Globus pallidus (tissue), 1 donor: ENCODE measurements at places on chromosomes 1 and 21.
A peak's percentile ranks its signal among the peaks of the same experiment; 100 is the strongest.

DNA sequence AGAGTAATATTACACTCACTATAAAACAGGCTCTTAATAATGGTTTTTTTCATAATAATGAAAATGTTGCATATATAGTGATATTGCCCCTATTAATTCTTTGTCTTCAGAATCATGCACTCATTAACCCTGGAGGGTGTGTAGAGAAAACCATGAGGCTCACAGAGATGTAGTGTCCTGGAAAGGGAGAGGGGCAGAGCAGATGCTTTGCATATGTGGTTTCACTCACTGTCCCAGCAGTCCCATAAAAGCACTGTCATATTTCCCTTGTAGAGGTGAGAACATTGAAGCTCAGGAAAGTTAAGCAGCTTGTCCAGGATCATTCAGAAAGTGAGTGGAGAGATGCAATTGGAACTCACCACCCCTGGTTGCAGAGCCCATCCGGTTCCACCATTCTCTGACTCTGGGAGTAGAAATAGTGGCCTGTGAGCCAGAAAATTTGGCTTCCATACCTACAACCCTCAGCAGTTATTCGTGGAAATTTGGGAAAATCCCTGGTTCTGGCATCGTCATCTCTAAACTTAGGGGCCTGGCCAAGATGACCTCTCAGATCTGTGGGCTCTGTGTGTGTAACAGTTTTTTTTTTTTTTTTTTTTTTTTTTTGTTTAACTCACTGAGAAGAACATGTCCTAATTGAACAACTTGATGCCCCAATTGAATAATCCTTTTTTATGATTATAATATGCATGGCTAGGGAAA, 86.4 kb downstream of the RGL1 start:
- DNase-seq: no peak

DNA sequence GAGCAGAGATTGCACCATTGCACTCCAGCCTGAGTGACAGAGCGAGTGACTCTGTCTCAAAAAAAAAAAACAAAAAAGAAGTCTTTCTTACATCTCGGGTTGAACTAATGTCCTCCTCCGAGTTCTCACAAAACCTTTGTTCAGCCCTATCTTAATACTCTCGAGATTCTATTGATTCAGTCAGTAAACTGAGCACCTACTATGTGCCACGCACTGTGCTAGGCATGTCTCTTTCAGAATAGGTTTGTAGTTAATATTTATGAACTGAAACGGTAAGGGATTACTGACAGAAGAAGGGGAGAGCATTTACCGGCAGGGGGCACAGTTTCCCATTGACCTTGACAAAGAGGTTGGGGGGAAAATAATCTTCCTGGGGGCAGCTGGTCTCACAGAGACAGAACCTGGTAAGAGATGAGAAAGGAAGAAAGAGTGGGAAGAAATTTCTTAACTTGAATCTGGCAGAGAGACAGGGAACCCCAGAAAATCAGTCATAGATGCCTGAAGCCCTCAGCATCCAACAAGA, 3.4 kb downstream of the PIAS3 start:
- no peak for DNase-seq

GRCh38 chr1:207034208-207034607, 1.7 kb upstream of the C1orf116 start:
- no peak for DNase-seq

GRCh38 chr1:164440232-164440631, 118.8 kb upstream of the PBX1 start:
- DNase-seq: peak; percentile 51

GRCh38 chr1:84291882-84292655, 9.4 kb upstream of the SAMD13 start:
- DNase-seq: no peak

DNA sequence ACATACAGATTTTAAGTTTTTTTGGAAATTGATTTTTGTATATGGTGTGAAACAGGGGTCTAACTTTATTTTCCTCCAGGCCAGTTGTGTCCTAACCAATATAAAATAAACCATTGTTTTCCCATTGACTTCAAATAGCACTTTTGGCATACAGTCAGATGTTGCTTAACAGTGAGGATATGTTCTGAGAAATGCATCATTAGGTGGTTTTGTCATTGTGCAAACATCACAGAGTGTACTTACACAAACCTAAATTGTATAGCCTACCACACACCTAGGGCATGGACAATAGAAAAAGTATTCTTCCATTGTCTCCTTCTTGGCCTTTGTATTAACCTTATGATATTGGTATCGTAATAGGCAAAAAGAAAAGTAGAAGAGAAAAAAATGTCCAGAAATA, 37.4 kb upstream of the DISP1 start:
- no peak for DNase-seq

DNA sequence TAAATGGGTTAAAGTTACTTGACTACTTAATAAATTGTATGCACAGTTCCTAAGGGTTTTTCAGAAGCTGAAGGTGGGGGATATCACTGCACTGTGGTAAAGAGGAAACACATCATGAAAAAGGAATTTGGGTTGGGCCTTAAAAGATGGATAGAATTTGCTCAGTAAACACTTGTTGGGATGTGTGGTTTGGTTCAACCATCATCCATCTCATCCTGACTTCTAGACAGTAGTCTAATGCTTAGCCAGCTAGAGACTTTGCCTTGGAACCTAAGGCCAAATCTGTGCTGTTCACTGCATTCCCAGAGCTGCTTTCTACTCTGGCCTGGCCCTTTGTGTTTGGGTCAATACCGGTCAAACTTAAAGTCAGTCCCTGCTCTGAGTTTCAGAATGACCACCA, 30.6 kb downstream of the LY9 start:
- DNase-seq: no peak

- no peak for DNase-seq
These were observed 1907.9 kb downstream of the MRPL39 start for GRCh38 chr21:23699402-23699801.

GRCh38 chr1:160761046-160761445, 22.0 kb downstream of the SLAMF7 start:
- no peak for DNase-seq

DNA sequence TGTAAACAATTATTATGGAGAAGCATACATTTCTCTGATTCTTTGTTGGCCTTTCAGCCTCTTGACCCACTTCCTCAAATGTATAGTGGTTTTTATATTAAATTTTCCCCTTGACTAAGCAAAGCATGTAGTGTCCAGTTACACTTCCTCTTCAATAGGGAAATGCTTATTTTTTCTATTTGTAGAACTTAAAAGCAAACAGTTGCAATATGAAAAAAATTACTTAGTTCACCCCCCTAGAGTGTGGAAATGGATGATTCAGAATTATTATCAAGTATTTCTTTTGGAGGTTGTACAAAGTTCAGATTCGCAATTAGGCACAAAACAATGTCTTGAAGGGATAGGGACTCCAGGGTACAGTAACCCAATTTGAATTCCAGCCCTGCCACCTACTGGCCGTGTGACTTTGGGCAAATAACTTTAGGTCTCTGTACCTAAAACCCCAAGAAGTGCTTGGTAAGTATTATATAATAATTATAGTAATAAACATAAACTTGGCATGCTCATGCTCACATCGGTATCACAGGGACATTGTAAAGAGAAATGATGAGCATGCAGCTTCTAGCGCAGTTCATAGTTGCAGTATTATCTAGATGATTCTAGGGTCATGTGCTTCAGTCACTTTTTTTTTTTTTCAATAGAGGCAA, 28.6 kb upstream of the IFNGR2 start:
- DNase-seq: peak; percentile 55

DNA sequence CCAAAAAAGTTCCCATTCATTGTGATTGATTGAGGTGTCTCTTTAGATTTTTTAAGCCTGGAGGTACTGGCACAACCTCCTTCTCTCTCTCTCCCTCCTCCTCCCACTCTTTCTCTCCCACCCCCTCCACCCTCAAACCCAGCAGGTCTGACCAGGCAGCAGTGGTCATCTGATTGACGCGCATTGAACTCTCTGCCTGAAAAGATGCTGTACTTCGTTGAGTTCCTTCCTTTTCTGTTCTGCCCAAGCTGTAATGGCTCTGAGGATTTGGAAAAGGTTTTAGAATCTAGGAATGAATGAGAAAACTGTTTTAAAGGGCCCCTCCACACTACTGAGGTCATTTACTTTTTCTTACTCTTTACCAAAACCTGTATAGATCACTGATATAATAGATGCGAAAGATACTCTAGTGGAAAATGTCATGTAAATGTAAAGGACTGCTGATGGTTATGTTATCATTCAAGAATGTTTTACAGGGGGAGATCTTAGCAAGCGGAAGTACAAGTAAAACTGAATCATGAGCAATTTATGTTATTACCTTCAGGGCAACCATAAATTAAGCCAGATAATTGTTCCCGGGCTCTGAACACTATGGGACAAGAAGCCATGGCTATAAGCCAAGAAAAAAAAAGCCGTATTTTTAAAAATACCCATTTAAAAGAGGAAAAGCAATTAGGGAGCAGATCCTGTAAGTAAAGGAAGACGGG, 25.2 kb upstream of the DYRK1A start:
- DNase-seq: no peak

DNA sequence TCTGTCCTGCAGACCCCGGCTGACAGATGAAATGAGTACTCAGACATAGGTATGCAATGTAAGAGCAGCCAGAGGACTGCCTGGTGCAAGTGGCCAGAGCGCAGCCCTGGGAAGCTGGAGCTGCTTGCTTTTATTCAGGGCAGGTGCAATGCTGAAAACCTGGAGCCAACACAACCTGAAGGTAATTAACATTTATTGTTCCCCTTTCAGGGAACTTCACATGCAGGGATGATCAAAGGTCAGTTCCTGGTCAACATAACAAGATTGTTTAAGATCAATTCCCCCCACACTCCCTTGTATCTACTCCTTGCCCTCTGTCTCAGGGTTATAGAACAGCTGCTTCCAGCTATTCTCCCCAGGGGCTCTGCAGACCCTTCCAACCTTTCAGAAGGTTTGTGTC, 48.7 kb upstream of the PRELP start:
- DNase-seq: no peak

DNA sequence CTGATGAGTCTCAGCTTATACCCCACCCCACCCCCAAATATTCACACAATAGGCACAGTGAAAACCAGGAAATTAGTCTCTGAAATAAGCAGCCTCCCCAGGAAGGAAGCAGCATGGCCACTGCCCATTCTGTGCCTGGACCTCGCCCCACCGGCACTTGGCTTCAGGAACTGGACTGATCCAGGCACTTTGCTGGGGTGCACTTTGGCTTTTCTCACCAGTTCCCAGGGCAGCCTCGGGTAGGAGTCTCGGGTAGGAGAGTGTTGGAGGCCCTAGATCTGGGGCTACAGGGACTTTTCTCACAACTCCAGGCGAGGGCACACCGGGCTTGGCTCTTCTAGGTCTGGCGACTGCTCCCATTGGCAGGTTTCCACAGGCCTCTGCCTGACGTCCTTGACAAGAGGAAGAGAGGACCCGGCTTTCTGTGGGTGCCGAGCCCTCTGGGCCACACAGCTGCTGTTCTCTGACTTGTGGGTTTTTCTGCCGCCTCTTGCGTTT, 18.7 kb downstream of the ADARB1 start:
- DNase-seq: no peak

GRCh38 chr1:152185544-152186391, 26.7 kb upstream of the RPTN start:
- DNase-seq: peak; percentile 31

- DNase-seq: peak; percentile 48
These were observed 806.4 kb downstream of the USP25 start for GRCh38 chr21:16536140-16536539.

DNA sequence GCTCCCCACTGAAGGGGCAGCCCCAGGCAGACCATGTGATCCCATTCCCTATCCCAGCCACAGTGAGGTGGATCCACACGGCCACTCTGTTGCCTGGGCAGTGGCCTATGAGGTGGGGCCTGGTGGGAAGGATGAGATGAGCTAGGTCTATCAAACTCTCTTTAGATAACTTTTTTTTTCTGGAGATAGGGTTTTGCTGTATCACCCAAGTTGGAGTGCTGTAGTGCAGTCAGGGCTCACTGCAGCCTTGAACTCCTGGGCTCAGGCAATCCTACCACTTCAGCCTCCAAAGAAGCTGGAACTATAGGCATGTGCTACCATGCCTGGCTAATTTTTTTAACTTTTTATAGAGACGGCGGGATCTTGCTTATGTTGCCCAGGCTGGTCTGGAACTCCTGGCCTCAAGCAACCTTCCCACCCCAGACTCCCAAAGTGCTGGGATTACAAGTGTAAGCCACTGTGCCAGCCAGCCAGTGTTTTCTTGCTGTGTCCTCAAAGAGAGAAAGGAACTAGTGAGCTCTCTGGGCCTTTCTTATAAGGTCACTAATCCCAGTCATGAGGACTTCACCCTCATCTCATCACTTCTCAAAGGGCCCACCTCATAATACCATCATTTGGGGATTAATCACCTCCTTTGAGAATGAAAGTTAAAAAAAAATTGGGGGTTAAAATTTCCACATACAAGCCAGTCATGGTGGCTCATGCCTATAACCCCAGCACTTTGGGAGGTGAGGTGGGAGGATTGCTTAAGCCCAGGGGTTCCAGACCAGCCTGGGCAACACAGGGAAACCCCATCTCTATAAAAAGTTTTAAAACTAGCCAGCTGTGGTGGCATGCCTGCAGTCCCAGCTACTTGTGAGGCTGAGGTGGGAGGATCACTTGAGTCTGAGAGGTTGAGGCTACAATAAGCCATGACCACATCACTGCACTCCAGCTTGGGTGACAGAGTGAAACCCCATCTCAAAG, 36.6 kb downstream of the H3-3A start:
- DNase-seq: no peak

- no peak for DNase-seq
These were observed 167.1 kb downstream of the ATP6V1G3 start for GRCh38 chr1:198373376-198373775.

DNA sequence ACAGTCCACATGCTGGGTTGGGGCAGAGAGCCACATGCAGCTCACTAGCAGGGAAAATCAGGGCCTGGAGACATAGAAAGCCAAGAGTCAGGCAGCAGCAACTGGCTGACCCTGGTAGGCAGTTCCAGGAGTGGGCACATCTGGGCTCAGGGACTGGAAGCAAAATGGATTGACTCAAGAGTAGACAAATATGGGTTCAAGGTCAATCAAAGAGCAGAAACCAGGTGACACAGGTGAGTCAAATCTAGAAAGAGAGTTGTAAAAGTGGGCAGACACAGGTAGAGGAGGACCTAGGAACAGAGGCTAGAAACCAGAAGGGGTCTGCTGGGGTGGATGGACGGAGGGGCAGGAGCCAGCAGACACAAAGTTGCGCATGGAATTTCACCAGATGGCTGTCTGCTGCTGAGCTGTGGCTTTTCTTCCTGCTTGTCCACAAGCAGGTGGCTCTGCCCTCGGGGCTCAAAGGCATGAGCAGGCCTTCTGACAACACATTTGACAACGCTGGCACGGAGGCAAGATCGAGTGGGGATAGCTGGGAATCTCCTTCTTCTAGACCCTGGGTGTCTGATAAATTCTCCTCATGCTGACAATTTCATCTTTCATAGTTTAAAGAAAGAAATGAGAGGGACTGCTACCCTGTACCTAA, 40.8 kb upstream of the IGSF3 start:
- DNase-seq: no peak

- DNase-seq: no peak
These were observed 38.6 kb downstream of the KAZN start for GRCh38 chr1:14636897-14637632.

- no peak for DNase-seq
These were observed 25.3 kb downstream of the BRINP3 start for GRCh38 chr1:190452272-190452848.

GRCh38 chr1:236916131-236916800, 88.0 kb downstream of the MT1HL1 start:
- no peak for DNase-seq
